Activated CD4-positive, alpha-beta T cell treated with anti-CD3 and anti-CD28 coated beads for 36 hours (primary cell): ENCODE measurements at places on chromosomes 2 and 18.

DNA sequence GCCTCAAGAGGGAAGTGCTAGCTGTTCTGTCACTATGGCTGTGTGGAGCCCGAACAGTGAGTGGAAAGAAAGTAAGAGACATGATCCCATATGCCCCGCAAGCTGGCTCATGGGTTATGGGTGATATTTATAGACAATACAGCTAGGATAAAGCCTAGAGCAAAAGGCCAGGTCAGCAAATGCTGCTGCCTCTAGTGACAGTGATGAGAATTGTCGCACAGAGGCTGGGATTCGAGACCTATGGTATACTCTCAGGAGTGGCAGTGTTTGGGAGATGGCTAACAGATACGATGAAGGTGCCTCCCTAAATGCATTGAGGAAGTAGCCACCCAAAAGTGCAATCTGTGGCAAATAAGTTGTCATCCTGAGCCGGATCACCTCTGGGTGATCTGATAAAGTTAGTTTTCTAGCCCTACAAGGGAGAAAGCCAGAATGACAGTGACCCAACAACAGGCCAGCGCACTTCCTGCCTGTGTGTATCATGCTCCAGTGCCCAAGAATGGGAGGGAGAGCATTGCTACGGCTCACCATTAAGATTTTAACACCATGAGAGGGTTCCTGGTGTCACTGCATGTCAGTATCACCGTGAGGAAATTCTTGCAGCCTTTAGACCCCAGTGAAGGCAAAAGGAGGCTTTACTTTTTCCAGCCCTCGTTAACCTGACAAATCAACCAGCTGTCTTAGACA lies 92.2 kb upstream of the TGFA start:
- DNase-seq: no peak

- DNase-seq: no peak
These were observed 412.6 kb upstream of the SMIM21 start for GRCh38 chr18:75840131-75840530.

DNA sequence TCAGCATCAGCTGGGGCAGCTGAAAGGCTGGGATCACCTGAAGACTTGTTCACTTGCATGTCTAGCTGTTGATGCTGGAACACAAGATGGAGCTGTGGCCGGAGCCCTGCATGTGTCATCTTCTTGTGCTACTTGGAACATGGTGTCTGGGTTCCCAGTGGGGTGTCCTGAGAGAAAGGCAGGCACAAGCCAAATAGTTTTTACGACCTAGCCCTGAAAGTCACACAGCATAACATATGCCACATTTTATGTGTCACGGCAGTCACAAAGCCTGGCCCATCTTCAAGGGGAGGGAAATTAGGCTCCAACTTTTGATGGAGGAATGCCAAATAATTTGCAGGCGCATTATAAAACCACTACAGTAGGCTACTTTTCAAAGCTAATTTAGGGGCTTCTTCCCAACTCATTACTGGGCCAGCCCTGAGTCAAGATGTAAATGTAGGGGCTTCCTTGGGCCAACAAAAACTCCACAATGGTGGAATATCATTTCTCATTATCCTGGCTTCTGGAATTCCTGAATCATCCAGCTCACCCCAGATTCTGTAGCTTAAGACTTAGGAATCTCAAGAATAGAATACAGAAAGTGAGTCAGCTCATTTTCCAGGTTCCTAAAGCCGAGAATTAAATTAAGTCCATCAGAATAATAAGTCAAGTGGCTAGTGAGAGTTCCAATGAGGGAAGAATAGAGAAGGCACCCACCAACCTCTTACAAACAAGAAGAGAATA lies 543.0 kb downstream of the TNS1 start:
- DNase-seq: no peak

GRCh38 chr2:192126426-192126825 lies 68.3 kb downstream of the TMEFF2 start:
- no peak for DNase-seq

GRCh38 chr2:100013892-100014677 lies 128.3 kb downstream of the AFF3 start:
- DNase-seq: no peak

- DNase-seq: peak; percentile 94
These were observed at the start of gene DUSP28 for GRCh38 chr2:240560084-240560479. DUSP28 (plus strand) TSS chr2:240560357; CDS start chr2:240560685, 328 bp downstream.

DNA sequence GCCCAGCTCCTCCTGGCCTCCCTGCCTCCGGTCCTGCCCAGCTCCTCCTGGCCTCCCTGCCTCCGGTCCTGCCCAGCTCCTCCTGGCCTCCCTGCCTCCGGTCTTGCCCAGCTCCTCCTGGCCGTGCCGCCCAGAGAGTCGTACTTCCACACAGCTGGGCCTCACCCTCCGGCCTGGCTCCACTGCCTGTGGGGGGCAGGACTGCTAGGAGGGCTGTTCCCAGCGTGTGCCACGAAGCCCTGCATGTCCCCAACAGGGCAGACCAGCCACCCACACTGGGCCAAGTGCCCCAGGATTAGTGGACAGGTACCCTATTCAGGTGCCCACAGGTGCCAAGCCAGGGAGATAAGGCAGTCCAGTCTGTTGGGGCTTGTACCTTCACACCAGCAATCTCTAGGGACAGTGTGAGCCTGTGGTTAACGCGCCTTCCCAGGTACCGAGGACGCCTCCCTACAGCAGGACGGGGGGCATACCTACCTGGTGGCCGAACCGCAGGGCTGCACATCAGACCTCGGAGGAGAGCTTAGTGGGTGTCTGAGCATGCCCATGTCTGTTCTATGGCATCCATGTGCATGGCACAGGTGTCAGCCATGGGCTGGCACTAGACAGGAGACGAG lies 5.3 kb downstream of the GPC1 start:
- DNase-seq: no peak

DNA sequence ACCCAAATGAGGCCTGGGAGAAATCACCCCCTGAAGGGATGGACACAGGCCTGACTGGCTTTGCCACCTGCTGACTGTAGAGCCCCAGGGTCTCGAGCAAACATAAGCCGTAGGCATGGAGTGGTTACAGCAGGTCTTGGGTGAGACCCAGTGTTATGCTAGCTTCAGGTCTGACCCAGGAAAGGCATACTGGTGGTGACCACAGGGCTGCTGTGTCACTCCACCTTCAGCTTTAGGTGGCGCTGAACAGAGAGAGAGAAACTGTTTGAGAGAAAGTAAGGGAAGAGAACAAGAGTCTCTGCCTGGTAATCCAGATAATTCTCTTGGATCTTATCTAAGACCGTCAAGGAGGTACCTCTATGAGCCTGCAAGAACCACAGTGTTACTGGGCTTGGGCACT lies 1544.2 kb upstream of the TMEFF2 start:
- DNase-seq: no peak
